EH (cell line): ENCODE measurements at places on chromosomes 3 and 15.

GRCh38 chr15:59609730-59610712 is 1.6 kb upstream of the GCNT3 start:
- DNase-seq, result peak; percentile 2

- DNase-seq, result no peak
Measured at GRCh38 chr3:194245975-194246561, 105.1 kb downstream of the CPN2 start.

- peak; percentile 26 for DNase-seq
Measured at GRCh38 chr3:71724584-71725270, 475 bp downstream of the EIF4E3 start.

DNA sequence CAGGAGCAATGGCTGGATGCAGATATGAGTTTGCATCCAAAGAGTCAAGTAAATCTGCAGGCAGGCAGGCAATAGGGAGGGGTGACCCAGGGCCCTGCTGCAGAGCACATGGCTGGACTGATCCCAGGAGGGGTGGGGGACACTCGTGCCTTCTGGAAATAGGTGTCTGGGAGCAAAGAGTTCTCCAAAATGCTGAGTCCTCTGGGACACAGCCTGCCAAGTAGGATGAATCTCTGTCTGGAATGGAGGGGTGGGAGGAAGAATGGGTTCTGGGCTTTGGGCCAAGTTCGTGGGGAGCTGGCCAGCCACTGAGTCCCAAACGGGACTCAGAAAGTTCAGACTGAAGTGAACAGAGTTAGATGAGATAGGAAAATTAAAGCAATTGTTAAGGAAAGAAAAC is 214.5 kb downstream of the MTHFS start:
- peak; percentile 91 for DNase-seq

DNA sequence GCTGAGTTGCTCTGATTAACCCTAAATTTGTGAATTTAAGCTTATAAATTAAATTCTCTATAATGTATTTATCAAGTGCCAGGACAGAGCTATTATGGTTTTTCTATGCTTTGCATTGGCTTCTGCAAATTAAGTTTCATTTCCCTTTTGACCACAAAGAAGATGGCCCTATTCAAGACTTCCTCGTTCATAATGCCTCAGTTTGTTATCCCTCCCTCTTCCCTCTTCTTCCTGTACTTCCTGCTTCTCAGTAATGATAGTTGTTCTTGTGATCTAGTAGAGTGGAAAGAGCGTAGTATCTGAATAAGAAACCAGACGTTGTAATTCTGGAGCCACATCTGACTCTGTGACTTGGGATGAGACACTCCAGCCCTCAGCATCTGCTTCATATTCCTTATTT is 118.7 kb downstream of the CACNA1D start:
- DNase-seq, result no peak

- no peak for DNase-seq
Measured at GRCh38 chr3:63970631-63971475, 52.4 kb downstream of the PSMD6 start.

DNA sequence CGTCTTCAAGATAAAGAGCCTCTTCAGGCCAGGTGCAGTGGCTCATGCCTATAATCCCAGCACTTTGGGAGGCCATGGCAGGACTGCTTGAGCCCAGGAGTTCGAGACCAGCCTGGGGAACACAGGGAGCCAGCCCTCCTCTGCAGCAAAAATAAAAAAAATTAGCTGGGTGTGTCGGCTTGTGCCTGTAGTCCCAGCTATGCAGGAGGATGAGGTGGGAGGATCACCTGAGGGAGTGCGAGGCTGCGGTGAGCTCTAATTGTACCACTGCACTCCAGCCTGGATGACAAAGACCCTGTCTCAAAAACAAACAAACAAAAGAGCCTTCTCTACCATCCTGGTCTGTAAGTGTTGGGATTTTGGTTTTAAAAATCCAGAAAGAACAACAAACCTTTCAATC is 11.1 kb downstream of the WDR53 start:
- no peak for DNase-seq

GRCh38 chr3:57594144-57594543 is 3.0 kb downstream of the ARF4 start:
- DNase-seq, result no peak

DNA sequence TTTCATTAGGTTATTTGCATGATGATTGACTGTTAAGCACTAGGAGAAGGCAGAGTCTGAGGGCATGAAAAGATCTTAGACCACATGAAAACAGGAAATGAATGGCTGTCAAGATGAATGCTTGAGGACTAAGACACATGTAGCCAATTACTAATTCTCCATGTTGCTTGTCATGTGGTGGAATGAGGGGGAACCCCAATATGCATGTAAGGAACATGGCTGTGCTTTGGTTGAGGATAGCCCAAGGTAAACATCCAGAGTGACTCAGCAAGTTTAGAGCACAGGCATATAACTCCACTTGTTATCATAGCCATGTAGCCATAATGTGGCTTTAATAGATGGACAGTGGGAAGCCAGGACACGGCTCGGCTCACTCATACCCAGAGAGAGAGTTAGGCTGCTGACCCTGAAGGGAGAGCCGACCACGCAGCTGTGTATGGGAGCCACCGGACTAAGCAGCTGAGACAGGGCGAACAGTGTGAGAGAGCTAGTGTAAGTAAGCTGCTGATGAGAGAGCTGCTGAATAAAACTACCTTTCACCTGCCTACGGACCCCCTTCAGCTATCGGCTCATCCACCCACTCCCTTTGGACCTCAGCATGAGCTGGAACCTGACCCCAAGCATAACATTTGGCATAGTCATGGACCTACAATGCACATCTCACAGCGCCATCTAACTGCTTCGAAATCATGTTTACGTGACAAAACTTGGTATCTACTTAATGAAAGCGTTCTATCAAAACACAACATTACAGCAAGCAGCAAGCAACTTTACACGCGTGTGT is 37.6 kb downstream of the ANO10 start:
- DNase-seq, result peak; percentile 54

DNA sequence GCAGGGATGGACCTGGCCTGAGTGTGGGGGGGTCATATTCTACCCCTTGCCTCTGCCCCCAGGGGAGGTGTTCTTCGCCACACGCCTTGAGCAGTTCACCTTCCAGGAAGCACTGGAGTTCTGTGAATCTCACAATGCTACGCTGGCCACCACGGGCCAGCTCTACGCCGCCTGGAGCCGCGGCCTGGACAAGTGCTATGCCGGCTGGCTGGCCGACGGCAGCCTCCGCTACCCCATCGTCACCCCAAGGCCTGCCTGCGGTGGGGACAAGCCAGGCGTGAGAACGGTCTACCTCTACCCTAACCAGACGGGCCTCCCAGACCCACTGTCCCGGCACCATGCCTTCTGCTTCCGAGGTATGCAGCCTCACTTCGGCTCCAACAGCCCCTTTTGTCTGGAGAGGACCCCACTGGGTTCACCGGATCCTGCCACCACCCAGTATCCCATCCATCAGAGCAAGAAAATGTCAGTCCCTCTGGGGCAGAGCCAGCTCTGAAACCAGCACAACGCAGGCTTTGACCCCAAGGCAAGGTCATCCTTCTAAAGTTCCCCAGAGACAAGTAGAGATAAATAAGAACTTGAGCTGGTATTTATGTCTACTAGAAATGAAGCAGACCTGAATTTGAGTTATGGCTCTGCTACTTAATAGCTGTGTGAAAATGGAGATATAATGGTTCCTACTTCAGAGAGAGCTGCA is 45.8 kb downstream of the HAPLN3 start:
- no peak for DNase-seq

DNA sequence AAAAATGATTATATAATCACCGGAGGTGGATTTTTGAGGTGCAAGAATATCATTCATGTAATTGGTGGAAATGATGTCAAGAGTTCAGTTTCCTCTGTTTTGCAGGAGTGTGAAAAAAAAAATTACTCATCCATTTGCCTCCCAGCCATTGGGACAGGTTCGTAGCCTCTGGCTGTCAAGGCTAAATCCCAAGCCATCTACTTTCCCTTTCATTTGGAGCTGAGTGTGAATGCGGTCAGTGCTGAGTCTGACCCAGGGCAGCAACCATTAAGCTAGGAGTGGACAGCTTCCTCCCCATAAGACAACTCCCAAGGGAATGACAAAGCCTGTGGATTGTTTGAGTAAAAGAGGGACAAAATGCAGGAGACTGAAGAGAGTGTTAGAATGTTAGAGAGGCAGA is 33.6 kb downstream of the PARP14 start:
- no peak for DNase-seq

- DNase-seq, result no peak
Measured at GRCh38 chr15:52113708-52114107, 1.1 kb upstream of the BCL2L10 start.

GRCh38 chr3:183033746-183034145 is 53.4 kb upstream of the DCUN1D1 start:
- DNase-seq, result peak; percentile 75

DNA sequence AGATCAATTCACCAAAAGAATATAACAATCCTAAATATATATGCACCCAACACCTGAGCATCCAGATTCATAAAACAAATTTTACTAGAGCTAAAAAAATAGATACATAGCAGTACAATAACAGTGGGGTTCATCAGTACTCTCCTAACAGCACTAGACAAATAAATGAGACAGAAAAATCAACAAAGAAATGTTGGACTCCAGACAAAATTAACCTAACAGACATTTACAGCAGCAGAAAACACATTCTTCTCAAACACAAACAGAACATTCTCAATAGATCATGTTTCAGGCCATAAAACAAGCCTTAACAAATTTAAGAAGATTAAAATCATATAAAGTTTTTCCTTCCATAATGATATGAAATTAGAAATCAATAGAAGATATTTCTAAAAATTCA is 124.8 kb upstream of the NECTIN3 start:
- peak; percentile 55 for DNase-seq

DNA sequence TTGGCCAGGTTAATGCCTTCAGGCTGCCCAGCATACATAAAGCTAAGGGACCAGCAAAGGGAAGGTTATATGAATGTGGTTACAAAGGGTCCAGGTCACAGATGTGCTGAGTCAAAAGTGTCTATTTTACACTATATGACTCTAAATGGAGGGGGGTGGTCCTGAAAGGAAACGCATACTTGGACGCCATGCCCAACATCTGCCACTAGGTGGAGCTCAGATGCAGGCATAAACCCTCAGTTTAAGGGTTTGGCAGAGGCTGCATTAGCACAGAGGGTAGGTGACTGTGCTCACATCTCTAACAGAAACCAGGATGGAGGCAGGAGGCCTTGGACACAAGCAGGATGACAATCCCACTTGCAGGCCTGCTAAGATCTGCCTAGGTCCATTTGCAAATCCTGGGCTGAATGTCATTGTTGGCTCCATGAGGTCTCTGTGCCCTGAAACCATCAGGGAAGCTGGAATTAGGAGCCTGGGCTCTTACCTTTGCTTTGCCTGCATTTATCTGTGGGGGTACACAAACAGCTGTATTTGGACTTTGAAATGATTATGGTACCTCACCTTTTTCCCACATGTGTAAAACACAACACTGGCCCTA is 55.8 kb downstream of the ZNF621 start:
- peak; percentile 67 for DNase-seq

DNA sequence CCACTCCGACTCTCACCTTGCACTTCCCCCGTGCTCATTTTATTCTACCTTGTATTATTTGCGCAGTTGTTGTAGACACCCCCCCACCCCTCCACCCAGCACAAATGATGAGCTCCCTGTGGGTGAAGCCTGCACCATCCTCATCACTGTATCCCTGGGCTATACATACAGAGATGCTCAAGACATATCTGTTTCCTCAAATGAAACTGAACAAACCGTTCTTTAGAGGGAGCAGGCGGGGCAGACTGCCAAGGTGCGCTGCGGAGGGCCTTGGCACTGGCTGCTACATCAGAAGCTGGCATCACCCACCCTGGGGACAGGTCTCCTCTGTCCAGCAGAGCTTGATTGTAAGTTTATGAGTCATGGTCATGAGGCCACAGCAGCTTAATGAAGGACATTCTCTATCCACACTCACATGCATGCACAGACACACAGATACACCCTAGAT is 29.0 kb downstream of the ADCY5 start:
- DNase-seq, result no peak

DNA sequence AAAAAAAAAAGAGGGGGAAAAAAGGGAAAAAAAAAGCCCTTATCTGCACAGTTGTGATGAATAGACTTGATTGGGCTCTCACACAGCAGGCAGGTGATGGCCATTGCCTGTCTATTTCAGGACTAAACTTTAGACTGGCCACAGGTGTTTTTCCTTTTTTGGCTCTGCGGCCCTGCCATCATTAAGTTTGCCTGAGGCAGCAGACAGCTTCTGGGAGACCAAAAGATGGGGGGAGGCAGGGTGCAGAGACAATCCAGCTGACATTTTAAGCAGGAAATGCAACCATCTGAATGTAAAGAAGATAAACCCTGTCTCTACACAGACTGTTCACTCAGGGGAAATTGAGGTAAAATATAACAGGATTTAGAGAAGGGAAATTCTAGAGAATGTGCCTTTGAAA is 295.0 kb upstream of the KCNH8 start:
- no peak for DNase-seq

- no peak for DNase-seq
Measured at GRCh38 chr3:56975567-56975966, 84.9 kb upstream of the SPATA12 start.

GRCh38 chr3:54608041-54608440 is 319.8 kb downstream of the LRTM1 start:
- DNase-seq, result no peak

- peak; percentile 2 for DNase-seq
Measured at GRCh38 chr3:139506766-139507165, 30.4 kb upstream of the RBP2 start.

DNA sequence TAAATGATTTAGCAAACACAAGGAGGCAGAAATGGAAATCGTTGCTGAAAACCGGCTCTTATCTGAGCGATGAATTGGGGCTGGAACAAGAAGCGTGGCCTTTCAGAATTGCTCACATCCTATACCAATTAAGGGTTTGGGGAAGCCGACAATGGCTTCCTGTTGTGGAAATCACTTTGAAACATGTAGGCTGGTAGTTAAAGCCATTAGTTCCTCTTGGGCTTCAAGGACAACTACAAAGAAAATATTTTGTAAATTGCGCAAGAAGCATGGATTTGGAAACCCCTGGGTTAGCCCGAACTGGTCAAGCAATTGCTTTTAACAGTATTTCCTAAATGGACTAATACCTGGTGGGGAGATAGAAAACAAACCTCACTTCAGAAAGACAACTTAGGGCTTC is 182.4 kb downstream of the ADAMTS9 start:
- DNase-seq, result no peak
